ENCODE measurements at places on chromosomes 1 and 21.
A peak's percentile ranks its signal among the peaks of the same experiment; 100 is the strongest.

GRCh38 chr1:47644212-47644573 is 206.3 kb downstream of the FOXD2 start:
- no peak for DNase-seq

GRCh38 chr21:42475526-42476387 is 20.3 kb downstream of the RSPH1 start:
- DNase-seq = no peak

DNA sequence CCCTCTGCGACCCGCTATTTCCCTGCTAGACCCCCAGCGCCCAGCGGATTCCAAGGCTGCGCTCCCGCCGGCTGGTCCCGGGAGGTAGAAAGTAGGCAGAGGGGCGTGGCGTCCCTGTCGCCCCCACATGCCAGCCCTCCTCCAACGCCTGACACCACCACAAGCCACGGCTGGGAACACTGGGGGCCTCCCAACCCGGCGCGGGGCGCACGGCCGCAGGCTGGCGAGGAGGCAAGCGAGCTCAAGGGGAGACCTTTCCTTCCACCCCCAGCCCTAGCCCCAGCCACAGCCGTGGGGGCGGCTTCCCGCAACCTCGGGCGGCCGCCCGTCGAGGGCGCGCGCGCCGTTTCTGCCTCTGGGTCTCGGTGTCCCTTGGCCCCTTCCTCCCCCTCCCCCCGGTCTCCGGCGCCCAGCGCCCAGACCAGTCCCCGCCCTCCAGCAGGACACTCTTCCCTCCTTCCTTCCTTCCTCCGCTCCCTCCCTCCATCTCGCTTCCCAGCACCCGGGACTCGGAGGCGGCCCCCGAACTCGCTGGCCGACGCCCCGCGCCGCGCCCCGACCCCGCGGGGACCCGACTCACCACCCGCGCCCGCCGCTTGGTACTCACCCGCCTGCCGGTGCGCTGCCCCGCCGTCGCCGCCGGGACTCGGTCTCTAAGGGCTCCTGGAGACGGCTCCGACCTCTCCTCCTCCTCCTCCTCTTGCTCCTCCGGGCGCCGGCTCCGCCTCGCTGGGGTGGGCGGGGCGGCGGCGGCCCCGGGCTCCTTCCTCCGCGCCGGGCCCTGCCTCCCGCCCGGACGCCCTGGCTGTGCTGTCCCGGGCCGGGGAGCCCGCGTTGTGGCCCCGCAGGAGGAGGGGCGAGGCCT is at the start of gene GNG12:
TSS of gene GNG12 (minus strand) at position 731 of the 865 bp plus-strand sequence. CDS start 125,781 bp downstream, outside the sequence.
- DNase-seq = peak; percentile 39

DNA sequence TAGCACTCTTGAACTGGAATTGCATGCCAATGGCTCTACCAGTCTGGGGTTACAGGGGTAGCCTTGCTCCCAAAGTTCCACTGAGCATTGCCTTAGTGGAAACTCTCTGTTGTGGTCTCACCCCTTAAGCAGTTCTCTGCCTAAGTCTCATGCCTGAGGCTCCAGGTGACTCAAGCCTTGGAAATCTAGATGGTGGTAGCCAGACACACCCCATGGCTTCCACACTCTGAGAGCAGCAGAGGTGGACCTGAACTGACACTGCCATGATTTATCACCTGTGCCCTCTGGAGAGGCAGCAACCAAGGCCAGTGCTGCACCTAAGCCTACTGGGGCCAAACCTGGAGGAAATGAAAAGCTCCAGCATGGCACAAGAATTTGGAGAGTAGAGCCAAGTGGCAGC is 285.7 kb upstream of the PKN2 start:
- no peak for DNase-seq

DNA sequence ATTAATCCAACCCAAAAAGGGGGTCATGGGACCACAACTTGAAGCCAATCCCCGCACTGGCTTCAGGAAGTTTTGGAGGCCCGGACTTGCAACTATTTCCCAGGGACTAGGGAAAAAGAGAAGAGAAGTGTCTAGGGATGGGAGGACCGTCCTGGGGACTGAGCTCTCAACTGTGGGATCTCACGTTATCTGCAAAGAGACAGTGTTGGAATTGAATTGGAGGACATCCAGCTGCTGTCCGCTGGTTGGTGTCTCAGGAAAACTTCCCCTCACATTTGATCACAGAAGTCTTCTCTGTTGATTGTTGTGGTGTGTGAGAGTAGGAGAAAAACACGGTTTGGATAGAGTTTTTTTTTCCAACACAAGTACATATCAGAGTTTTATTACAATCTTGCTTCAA is 46.2 kb upstream of the CITED4 start:
- DNase-seq = no peak

DNA sequence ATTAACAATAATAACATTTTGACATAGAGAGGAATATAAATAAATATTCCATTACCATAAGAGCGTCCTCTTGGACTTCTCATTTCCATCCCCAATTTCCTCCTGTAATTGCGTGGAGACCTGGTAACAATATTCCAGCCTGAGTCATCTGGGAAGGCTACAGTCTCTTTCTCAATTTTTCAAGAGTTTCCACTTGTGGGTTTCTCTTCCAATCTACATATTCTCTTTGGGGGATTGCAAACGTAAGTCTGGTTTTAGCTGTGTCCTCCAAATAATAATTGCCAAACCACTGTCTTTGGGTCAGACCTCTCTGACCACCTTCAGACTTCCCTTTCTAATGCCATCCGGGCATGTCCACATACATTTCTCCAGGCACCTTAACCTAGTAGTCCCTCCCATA is 124.5 kb upstream of the USP24 start:
- no peak for DNase-seq

DNA sequence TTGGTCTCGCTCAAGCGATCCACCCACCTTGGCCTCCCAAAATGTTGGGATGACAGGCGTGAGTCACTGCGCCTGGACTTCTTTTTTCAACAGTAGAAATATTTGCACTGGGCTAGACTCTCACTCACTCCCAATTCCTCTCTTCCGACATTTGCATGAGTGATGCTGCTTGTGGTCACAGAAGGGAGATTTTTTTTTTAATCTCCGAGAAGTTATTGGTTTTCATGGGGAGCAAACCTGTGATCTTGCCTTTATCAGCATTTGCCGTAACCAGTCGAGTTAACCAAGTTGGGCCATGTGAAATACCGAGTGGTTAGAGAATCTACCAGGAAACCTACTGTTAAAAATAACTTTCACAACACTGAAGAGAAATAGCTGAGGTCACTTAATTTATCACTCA is 21.1 kb downstream of the ERG start:
- DNase-seq = no peak

GRCh38 chr21:33196941-33197374 is 32.8 kb upstream of the IFNAR2 start:
- peak; percentile 36 for DNase-seq

GRCh38 chr1:44422161-44422560 is 17.1 kb downstream of the RNF220 start:
- DNase-seq = no peak

DNA sequence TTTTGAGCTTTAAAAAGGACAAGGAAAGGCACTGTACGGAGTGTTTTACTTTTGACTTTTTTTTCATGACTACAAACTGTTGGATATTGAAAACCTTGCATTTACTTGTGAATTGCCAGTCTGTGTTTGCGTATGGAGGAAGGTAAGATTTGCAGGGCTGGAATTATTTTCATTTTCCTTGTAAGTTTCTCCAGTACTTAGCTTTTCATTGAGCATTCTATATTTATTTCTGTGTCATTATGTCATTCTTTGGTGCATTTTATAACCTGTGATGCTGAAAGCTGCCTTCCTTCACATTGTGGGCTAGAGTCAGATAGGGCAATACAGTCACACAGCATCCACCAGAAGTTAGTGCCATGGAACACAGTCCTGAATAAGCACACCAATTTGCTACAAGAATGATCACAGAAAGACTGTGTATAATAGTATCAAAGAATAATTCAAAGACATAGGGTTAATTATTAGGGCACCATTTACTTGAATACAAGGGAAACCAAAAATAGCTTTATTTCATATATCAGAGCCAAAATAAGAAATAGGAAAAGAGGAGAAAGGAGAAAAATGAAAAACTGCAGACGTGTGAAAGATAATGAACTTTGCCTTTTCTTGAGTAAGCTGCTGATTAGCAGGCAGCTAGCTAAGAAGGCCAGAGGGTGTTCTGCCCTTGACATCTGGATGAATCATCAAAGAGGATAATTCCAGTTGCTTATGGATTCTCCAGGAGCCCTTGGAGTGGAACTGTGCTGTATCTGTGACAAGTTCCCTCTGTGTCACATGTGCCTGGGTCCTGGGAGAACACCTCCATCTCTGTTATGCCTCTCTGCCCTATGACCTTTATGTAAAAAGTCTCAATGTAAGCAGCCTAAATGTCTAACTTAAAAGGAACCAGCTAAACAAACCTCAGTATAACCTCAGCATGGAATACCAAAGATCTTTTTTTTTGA is 8.0 kb upstream of the FAM20B start:
- no peak for DNase-seq

DNA sequence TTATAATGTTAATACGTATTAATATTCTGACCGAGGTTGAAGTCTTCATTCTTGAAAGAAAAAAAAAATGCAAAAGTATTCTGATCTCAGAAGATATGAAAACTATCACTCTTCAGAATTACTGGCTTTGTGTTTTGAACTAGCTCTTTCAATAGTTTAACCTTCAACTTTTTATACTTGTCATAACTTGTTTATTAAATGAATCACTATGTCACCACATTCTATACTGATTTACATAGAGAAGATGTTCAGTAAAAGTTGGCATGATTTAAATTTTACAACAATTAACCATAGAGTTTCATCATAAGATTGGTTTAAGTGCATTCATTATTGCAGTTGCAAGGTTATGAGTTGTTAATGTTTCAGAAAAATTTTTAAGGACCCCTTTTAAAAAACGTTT is 57.3 kb downstream of the HS2ST1 start:
- DNase-seq = no peak

- no peak for DNase-seq
These were observed 263.5 kb downstream of the LMO4 start for GRCh38 chr1:87592156-87592555.

GRCh38 chr1:209154912-209155311 is 428.6 kb upstream of the CAMK1G start:
- no peak for DNase-seq

GRCh38 chr1:178579562-178579961 is 66.7 kb downstream of the TEX35 start:
- DNase-seq = no peak

DNA sequence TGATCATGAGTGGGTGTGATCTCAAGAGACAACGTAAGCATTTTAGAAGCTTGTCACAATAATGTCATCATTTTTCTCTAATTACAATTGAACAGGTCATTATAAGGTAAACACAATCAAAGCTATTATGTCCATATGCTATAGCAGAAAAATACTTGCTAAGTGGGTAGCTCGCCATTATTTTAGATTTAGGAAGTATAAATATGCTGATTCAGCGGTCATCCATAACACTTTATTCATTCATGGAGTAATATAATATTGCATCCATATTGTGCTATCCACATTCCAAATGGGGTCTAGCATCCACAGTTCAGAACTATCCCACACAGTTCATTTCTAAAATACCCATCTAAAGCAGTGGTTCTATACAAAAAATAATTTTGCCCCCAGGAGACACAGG is 8.4 kb downstream of the KRTAP15-1 start:
- DNase-seq = no peak

- no peak for DNase-seq
These were observed 13.0 kb upstream of the EPHX4 start for GRCh38 chr1:92016720-92017316.

GRCh38 chr1:214524824-214525223 is 26.6 kb downstream of the PTPN14 start:
- DNase-seq = no peak

DNA sequence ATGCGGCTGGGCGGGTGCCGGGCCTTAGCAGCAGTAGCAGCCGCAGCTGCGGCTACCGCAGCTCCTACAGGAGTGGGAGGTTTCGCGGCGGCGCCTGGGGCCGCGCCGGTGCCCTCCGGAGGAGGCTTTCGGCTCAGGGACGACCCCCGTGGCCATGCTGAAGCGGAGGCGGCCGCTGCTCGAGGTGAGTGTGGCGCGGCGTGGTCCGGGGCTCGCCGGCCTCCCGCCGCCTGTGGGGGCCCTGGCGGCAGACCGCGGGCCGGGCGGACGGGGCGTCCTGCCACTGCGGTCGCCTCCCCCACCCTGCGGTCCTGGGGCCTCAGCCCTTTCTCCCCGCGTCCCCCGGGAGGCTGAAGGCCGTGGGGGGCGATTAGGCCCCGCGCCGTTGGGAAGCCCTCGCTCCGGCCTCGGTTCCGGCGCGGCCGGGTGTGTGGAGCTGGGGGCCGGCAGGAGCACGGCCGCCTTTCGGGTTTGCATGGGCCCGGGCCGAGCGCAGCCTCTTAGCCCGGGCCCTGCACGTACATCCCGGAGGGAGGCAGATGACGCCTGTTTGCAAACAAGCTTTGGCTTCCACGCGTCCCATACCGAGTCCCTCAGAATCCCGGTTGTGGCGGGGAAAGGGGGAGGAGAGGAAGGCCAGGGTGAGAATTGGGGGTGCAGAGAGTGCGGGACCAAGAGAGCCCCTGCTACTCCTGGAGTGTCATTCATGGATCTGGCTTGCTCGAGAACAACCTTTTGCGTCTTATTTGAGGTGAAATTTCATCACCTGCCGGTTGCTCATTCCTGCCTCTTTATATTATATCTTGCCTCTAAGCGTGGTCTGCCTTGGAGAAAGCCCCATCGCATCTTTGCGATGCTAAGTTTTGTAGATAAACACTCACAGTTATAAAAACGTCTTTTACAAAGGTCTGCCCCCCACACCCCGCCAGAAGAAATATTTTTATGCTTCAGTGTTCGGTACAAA is 613 bp downstream of the ZFYVE9 start:
- no peak for DNase-seq

GRCh38 chr1:202155478-202156021 is 4.9 kb downstream of the PTPN7 start:
- DNase-seq = no peak

DNA sequence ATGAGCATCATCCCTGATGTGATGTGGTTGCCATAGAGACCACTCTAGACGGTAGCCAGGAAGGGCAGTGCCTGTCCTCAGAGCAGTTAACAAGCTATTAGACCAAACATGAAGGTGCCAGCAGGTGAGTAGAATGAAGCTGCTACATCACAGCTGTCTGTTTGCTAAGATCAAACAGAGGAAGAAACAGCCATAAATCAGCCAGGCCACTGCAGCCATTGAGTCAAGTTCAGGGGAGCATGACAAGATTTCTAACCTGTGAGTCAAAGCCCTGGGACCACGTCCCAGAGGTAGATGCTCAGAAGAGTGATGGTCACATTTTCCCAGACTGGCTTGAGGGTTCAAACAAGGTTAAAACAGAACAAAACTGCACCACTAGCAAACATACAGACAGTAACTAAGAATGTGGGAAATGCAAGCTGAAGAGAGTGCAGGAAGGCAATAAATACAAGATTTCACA is 450.6 kb upstream of the DAB1 start:
- no peak for DNase-seq
